NCI-H1417 (cell line): ENCODE measurements at places on chromosomes 6 and 20.

DNA sequence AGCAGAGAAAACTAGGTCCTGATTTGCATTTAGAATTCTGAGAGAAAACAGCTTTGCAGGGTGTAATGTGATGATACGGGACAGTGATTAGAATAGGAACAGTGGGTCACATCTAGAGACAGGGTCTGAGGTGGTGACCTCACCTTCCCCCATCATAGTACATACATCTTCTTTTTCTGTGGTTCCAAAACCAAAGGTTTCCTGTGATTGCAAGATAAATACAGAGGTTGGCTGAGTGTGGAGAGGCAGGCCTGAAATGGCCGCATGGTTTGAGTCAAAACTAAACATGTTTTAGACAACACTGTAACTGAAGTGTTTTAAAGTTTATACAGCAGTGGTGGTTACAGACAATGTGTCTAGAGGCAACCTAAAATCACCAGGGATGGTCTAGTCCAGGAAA lies 10.4 kb upstream of the NT5DC1 start:
- DNase-seq = no peak

- DNase-seq = no peak
These were observed 1.5 kb upstream of the VEGFA start for GRCh38 chr6:43768506-43768860.

- DNase-seq = no peak
These were observed 41.7 kb upstream of the TTPAL start for GRCh38 chr20:44433751-44434538.

- no peak for DNase-seq
These were observed 36.1 kb upstream of the MAP7 start for GRCh38 chr6:136586295-136586694.

DNA sequence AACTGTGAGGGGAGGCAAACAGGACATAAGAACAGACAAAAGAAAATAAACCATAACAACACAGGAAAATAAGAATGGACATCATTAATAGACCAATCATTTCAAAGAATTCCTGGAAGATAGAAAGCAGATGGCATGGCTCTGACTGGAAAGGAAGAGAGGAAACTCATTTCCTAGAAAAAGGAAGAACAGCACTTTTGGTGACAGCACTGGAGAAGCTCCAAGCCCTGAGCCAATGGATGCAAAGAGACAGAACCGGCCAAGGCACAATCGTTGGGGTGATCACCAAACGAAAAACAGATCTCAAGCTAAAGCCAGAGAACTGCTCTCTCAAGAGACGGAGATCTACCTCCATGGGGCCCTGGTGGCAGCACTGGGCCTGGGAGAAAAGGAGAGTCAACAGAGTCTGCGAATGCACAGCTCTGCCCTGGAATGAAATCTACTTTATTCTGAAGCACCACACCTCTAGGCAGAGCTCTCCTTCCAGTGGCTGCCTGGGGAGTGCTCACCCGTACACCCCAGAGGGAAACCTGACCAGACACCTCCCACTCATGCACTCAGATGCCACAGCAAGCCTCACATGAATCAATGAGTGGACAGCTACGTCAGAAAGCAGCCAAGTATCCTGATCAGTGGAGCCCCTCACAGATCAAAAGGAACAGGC lies 24.2 kb downstream of the KIAA0319 start:
- DNase-seq = no peak
